Stimulated activated CD4-positive, alpha-beta T cell treated with anti-CD3 and anti-CD28 coated beads, Interleukin-1b, Interleukin-23, amount 100 ng/mL, for 48 hours (primary cell): ENCODE measurements at places on chromosomes 6 and 20.

- DNase-seq = no peak
Observed at GRCh38 chr20:6504826-6505225, 262.7 kb upstream of the BMP2 start.

GRCh38 chr6:140441256-140441655 lies 1066.8 kb upstream of the CITED2 start:
- DNase-seq = no peak

DNA sequence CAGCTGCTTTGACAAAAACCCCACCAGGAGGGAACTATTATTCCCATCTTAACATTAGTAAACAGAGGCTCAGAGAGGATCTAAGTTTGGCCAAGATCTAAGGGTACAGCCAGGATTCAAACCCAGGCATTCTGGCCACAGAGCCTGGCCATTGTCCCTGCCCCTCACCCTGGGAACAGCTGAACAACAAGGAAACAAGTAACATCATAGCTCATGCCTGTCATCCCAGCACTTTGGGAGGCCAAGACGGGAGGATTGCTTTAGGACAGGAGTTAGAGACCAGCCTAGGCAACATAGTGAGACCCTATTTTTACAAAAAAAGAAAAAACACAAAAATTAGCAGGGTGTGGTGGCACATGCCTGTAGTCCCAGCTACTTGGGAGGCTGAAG lies 27.5 kb downstream of the TOX2 start:
- no peak for DNase-seq

GRCh38 chr20:64161356-64162238 lies 2.7 kb upstream of the MYT1 start:
- peak; percentile 11 for DNase-seq

GRCh38 chr6:148179786-148180185 lies 162.9 kb upstream of the SASH1 start:
- no peak for DNase-seq

DNA sequence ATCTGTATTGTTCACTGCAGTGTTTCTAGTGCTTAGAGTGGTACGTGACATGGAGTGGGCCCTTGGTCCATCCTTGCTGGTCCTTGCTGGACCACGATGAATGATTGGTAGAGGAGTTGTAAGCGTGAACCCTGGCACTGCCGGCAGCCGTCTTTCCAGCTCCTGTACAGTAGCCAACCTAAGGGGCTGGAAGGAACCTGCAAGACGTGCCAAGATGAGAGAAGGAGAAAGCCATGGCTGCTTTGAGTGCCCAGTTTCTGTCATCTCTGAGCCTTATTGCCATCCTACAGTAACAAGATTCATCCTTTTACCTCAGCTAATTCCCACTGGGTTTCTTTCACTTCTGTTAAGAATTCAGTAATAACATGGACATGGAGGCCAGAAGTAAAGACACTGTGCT lies 5.9 kb downstream of the DHX35 start:
- DNase-seq = no peak

DNA sequence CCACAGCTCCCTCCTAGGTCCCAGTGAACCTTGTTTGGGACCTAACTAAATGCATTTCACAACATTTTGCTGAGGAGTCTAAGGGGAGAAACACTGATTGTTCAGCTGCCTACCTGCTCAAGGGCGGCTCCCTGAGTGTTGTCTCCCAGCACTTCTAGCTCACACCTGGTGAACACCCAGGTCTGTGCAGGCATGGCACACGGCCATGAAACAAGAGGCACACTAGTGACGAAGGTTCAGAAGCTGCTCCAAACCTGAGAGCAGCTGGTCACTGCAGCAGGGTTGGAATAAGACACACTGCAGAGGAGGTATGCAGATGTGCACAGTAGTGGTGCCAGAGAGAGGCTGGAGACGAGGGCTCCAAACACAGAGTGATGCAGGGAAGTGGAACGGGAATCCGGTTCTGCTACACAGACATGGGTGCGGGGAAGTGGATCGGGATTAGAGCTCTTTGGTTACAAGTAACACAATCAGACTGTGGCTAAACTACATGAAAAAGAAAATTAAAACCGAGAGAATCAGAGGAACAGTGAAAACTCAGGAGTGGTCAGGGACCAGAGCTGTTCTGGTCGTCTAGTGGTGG lies 486.1 kb upstream of the CDH4 start:
- no peak for DNase-seq

DNA sequence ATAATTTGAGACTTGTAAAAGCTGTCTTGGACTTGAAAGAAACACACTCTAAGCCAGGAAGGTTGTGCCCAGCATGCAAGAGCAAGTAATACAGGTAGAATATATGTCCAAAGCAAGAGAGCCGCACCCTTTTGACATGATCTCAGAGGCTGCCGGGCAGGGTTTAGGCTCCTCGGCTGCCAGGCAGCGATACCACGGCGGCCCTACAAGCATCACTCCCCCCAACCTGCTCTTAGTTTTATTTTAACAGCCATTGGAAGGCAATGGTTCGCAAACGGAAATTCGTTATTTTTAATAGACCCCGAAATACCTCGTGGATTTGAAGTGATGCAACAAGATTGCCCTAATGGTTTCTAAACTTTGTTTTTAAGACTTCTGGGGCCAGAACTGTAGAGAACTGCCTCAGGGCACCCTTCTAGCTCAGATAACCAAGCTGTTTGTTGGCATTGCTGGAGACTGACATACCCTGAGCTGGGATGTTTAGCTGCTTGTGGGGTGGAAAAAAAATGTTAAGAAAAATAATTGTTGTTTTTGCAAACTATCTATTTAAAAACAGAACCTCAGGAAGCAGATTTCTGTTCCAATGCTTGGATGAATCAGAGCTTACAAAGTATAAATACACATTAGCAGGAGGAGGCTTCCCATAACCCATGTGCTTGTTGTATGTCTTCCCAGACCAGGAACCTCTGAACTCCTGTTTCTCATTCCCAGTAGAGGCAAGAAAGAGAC lies 39.0 kb downstream of the JAG1 start:
- no peak for DNase-seq

GRCh38 chr6:41318654-41319565 lies 16.5 kb upstream of the NCR2 start:
- peak; percentile 87 for DNase-seq

GRCh38 chr6:27154696-27155095 lies 92.8 kb upstream of the PRSS16 start:
- no peak for DNase-seq

- DNase-seq = peak; percentile 77
Observed at GRCh38 chr6:26045065-26045927, 41.9 kb upstream of the HFE start.

DNA sequence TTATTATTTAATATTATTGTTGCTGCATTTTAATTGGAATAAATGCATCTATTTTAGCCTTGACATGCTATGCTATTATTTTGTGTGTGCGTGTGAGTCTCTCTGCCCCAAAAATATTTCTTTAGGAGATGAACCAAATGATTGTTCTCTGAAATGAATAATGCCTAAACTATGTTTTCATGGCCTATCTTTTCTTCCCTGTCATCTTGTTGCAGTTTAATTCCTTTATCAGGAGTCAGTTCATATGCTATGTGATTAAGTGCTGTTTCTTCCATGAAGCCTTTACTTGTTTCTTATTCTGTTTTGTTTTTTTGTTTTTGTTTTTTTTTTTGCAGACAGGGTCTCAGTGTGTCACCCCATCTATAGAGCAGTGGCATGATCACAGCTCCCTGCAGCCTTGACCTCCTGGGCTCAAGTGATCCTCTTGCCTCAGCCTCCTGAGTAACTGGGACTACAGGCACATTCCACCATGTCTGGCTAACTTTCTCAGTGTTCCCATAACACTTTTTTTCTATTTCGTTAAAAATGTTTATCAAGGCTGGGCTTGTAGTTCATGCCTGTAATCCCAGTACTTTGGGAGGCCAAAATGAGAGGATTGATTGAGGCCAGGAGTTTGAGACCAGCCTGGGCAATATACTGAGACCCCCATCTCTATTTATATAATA lies 25.7 kb downstream of the TPX2 start:
- no peak for DNase-seq

GRCh38 chr20:48026981-48027592 lies 241.8 kb upstream of the SULF2 start:
- DNase-seq = no peak

DNA sequence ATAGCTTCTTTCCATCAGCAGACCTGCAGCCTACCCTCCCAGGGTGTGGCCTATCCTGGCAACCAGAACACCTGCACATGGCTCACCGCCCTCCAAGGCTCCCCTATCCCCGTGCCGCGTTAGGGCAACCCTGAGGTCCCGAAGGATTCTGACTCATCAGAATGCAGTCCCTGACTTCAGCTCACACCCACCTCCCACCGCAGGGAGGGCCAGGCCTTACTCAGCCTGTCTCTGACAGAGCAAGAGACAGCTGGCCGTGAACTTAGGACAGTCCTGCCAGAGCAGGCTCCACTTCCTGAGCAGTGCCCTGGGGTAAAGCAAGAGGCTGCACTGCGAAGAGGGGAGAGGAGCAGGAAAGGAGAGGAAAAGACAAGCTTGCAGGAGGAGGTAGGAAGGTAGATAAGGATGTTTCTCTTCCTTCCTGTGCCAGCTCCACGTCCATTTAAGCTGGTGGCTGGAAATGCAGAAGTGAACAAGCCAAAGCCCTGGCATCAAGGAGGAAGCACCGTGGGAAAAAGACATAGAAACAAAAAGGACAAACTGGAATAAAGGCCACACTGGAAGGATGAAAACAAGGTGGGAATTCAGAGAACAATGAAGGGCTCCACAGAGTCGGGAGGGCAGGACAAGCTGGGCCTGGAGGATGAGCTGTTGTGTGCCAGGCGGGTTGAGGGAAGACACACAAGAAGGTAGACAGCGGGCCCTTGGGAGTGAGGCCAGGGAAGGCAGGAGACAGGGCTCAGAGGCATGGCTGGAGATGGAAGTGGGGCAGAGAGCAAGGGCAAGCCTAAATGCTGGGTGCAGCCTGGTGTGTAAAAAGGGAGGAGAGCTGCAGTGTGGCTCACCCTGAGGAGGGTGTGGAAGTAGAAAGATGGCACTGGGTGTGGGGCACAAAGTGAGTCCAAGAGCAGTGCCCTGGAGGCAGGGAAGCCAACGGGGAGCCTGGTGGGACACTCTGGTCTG lies 102.7 kb downstream of the SLC23A2 start:
- DNase-seq = no peak

DNA sequence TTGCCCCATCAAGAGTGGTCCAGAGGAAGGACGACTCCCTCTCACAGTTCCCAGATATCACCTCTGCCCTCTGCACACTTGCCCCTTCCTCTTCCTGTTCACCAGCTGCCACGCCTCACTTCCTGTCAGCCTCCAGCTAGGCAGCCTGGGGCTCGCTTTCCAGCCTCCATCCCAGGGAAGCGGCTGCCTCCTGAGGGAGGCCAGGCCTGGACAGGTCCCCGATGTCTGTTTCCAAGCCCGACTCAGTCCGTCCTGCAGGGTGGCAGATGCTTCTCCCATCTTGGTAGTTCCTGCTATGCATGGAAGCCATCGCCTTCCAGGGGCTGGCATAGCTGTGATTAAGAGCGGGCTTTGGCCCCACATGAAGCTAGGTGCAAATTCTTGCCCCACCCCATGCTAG lies 233.5 kb upstream of the PMEPA1 start:
- no peak for DNase-seq

GRCh38 chr6:134375220-134375580 lies 57.3 kb upstream of the SGK1 start:
- no peak for DNase-seq

DNA sequence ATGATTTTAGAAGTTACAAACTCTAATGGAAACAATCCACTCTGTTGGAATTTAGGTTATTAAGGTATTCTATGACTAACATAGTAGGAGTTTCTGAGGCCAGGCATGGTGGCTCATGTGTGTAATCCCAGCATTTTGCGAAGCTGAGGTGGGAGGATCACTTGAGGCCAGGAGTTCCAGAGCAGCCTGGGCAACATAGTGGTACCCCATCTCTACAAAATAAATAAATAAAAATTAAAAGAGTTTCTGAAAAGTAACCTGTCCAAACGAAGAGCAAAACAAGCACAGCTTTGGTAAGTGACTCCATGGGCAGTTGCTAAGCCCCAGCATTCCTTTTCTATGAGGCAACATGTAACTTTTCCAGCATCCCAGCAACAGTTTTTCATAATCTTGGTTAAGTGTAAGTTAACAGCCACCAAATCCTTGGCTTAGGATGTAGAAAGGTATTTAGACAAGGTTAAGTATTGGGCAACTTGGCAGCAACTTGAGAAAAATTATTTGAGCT lies 86.3 kb downstream of the SOX4 start:
- DNase-seq = no peak

GRCh38 chr20:62119591-62120364 lies 2.5 kb upstream of the LSM14B start:
- no peak for DNase-seq

GRCh38 chr6:12751694-12752325 lies 35.2 kb downstream of the PHACTR1 start:
- DNase-seq = peak; percentile 6

DNA sequence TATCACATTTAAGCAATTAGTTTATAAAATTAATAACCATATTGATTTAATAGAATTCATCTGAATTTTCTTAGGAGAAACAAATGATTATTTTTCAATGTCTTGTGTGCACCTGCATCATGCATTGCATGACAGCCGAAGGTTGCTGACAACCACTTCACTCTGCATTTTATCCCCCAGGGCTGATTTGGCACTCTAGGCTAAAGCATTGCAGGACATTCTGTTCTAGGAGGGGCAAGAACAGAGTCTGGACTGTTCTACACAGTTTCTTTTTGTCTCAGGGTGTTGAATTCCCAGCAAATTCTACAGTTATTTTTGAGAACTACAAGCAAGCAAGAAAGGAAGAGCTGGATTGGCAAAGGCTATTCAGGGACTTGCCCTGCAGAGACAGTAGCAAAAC lies 570.4 kb upstream of the EYS start:
- DNase-seq = no peak

GRCh38 chr6:3431994-3432393 lies 24.9 kb downstream of the SLC22A23 start:
- no peak for DNase-seq

GRCh38 chr6:16244446-16244845 lies 6.1 kb downstream of the GMPR start:
- no peak for DNase-seq
